HEK293T (cell line): ENCODE measurements at places on chromosomes 2 and 18.

- DNase-seq = no peak
Measured at GRCh38 chr2:62199392-62200125, 3.6 kb downstream of the B3GNT2 start.

GRCh38 chr18:70622622-70623419, 334.0 kb downstream of the SOCS6 start:
- DNase-seq = no peak

GRCh38 chr18:3867864-3868311, 417.9 kb downstream of the TGIF1 start:
- no peak for DNase-seq

GRCh38 chr2:176175709-176176607, 12.5 kb upstream of the HOXD1 start:
- no peak for DNase-seq

DNA sequence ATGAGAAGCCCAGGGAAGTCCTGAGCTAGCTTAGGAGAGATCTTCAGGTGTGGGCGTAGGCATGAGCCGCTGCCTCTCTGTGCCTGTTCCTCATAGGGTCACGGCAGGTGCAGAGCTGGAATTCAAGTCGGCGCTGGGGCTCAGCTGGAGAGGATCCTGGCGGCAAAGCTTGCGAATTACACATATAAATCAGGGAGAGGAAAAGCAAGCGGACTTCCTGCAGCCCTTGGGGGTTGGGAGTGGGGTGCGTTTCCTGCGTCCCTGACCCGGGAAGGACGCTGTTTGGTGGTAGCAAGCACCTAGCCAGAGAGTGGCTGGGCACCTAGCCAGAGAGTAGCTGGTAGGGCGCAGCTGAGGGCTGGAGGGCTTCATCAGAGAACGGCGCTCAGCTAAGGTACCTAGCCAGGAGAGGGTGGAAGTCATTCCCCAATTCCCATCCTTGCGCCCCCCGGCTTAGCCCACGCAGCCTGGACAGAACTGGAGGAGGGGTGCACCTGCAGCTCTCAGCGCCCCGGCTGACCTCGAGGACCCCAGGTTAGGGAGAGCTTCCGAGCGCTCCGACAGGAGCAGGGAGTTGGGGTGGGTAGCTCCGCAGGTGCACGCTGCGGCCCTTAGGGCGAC, 459 bp upstream of the EFR3B start:
- peak; percentile 67 for DNase-seq
